ENCODE measurements at places on chromosomes 11 and 22.
A peak's percentile ranks its signal among the peaks of the same experiment; 100 is the strongest.

GRCh38 chr11:15113381-15113780 is 1.3 kb upstream of the INSC start:
- DNase-seq = no peak

- DNase-seq = no peak
Measured at GRCh38 chr11:45180179-45180847, 33.9 kb downstream of the PRDM11 start.

GRCh38 chr11:5507177-5507932 is 2.4 kb downstream of the UBQLN3 start:
- DNase-seq = no peak

DNA sequence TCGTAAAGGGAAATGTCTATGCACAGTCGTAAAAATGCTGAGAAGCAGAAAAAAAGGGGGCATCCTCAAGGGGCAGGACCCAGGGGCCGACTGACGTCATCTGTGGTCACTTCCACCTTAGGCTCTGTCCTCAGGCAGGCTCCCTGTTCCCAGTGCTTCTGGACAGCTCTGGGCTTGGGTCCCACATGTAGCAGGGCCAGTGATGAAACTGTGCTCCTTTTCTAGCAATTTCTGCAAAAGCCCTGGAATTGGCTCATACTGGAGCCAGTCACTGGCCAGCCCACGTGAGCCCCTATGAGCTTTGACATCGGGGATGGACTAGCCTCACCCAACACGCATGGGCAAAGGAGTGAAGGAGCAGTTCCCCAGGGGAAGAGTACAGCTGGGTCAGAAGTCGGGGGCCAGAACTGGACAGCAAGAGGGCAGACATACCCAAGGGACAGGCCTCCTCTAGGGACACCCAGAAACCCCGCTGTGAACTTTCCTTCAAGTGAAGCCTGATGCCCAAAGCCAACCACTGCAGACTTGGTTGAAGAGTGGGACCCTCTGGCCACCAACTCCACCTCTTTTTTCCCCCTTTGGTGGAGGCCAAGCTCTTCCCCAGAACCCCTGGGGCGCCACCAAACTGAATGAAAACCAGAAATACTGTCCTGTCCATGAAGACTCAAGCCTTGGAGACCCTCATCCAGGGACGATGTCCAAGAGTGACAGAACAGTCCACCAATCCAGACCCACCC is 1349.0 kb downstream of the BRD1 start:
- no peak for DNase-seq

GRCh38 chr11:60947700-60948099 is 4.3 kb downstream of the SLC15A3 start:
- no peak for DNase-seq

GRCh38 chr11:30015725-30016412 is 961 bp downstream of the KCNA4 start:
- no peak for DNase-seq

- DNase-seq = no peak
Measured at GRCh38 chr22:33720166-33720878, 200.0 kb downstream of the LARGE1 start.

- DNase-seq = no peak
Measured at GRCh38 chr11:62542111-62542745, 4.4 kb downstream of the AHNAK start.

- no peak for DNase-seq
Measured at GRCh38 chr22:43126501-43127165, 16.1 kb downstream of the BIK start.

DNA sequence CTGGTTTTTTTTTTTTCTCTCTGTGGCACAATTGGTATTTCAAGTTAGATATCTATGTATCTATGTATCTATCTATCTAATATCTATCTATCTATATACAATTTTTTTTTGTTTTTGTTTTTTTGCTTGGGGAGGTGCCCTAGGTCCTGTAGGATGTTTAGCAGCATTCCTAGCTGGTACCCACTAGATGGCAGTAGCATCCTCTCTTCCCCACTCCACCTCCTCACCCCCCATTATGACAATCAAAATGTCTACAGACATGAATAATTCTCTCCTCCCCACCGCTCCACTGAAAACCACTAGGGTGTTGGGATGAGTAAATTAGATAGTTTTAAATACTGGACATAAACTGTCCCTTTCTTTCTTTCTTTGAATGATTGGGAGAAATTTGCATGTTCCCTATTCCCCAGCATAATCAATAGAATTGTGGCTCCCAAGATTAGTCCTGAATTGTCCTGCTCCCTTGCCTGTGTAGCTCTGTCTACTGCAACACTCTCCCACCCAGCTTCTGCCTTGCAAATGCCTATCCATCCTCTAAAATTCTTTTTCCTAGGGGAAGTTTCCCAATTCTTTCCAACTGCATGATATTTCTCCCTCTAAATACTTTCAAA is 1152.4 kb downstream of the LRRC4C start:
- DNase-seq = no peak

DNA sequence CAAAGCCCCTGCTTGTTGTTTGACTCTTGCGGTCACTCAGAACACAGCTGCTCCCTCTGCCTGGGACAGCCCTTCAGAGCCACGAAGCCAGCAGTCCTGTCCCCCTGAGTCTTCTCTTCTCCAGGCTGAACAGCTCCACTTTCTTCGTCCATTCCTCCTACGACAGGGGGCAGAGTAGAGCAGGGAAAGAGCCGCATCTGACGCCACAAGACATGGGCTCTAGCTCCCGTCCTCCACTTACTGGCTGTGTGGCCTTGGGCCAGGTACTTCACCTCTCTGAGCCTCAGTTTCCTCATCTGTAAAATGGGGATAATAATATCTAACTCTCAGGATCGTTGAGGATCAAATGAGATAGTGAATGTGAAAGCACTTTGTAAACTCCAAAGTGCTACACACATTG is 29.9 kb downstream of the CHRDL2 start:
- no peak for DNase-seq

DNA sequence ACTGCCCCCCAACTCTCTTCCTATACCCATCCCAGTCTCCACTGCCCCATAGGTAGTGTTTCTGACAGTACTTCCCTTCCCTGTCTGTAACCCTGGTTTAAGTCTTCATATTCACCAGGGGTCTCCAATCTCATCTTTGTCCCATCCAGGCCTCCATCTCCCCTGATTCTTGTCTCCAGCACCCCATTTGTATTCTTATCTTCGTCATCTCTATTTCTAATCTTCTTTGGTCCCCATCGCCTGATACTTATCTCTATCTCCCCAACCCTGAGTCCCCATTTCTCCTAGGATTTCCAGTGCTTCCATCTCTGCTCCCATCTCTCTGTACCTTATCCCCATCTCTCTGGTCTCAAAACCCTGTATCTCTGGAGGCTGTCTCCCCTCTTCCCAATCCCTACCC is 1.8 kb downstream of the PHOX2A start:
- no peak for DNase-seq

- no peak for DNase-seq
Measured at GRCh38 chr22:41834005-41834944, 1.4 kb downstream of the SREBF2 start.

GRCh38 chr11:33333816-33334215 is 76.6 kb downstream of the HIPK3 start:
- no peak for DNase-seq

- DNase-seq = no peak
Measured at GRCh38 chr22:17788528-17789378, 14.5 kb upstream of the BID start.

- DNase-seq = no peak
Measured at GRCh38 chr22:42452456-42452855, 20.3 kb upstream of the NFAM1 start.

GRCh38 chr22:23889620-23890019 is 4.6 kb upstream of the MIF start:
- no peak for DNase-seq

GRCh38 chr22:43889860-43890253 is 2.0 kb downstream of the PNPLA5 start:
- no peak for DNase-seq

DNA sequence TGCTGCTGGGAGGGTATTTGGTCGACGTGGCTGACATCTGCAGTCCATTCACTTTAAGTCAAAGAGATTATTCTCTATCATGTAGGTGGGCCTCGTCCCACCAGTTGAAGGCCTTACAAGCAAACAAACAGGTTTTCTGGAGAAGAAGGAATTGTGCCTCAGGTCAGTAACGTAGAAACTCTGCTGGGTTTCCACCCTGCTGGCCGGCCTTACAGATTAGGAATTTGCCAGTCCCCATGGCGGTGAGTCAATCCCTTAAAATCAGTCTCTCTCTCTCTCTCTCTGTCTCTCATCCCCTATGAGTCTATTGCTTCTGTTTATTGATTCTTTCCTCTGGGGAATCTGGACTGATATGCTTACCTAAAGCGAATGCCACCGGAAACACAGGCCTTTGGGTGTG is 75.4 kb upstream of the FGF3 start:
- no peak for DNase-seq

GRCh38 chr11:11842421-11843008 is 743 bp downstream of the USP47 start:
- DNase-seq = peak; percentile 63

DNA sequence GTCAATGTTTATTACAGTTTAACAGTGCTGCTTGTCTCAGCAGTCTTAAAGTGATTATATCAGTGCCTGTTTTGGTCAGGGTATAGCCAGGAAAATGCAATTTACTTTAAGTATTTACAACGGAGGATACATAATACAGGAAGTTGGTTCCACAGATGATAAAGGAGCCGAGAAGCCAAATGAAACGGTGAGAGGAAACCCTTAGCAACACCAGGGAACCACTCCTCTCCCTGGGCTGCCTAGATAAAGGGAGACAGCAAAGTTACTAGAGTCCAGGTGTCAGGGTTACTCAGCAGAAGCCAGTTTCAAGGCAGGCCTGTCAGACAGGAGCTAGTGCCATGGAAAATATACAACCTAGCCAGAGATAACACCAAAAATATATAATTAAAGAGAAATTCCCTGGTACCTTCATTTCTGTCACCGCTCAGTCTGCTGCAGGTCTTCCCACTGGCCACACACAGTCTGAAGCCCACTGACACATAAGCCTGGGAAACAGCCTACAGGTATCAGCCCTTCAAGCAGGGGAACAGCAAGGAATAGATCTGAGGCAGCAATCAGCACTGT is 55.5 kb downstream of the FAM76B start:
- DNase-seq = no peak

GRCh38 chr11:63783925-63784592 is 15.5 kb upstream of the ZFTA start:
- DNase-seq = no peak

DNA sequence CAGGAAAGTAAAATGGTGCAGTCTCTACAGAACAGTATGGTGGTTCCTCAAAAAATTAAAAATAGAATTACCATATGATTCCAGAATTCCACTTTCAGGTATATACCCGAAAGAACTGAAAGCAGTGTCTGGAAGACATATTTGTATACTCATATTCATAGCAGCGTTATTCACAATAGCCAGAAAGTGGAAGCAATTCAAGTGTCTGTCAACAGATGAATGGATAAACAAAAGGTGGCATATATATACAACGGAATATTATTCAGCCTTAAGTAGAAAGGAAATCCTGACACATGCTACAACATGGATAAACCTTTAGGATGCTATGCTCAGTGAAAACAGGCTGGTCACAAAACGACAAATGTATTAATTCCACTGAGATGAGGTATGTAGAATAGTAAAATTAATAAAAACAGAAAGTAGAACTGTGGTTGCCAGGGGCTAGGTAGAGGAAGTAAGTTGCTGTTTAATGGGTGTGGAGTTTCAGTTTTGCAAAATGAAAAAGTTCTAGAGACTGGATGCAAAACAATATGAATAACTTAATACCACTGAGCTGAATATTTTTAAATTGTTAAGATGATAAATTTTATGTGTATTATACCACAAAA is 14.5 kb downstream of the SAA1 start:
- DNase-seq = no peak

- no peak for DNase-seq
Measured at GRCh38 chr22:41613456-41613855, 7.4 kb downstream of the DESI1 start.

DNA sequence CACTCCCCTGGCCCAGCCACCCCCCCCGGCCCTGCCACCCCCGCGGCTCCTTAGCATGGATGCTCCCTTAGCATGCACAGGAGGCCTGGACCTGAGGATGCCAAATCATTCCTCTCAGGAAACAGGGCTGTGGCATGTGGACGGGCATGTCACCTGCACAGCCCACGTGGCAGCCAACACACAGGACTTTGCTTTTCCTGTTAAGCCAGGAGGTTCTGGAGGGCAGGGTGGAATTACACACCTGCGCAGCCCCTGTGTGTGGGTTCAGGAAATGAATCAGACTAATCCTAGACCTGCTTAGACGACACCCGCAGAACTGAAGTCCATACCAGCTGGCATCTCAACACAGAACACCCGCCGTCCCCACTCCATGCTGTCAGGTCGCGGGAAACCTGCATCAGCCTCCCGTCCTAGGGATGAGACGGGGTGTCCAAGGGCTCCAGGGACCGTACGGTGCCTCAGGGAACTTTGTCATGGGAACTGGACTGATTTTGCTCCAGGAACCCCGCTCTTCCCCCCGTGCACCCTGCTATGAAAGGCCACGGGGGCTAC is 10.2 kb downstream of the CERK start:
- no peak for DNase-seq

GRCh38 chr11:114262681-114263512 is 33.3 kb upstream of the NNMT start:
- DNase-seq = peak; percentile 54

DNA sequence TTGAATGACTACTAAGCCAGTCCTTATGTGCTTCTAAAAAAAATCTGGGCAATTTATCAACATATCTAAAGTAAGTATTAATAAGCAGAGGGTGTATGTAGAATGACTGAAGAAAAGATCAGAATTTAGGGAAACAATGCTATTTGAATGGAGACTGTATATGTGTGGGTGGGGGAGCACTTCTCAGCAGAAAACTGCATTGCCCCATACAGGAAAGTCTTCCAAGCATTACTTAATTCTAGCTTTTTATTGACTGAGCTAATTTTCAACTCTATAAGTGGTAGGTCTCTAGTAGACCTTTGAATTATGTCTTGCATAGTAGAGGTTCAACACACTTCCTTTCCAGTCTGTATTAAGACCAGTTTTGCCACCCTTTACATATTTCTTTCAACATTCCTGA is 41.7 kb downstream of the CASP12 start:
- DNase-seq = no peak

GRCh38 chr22:43226377-43227238 is 39.7 kb upstream of the TTLL12 start:
- no peak for DNase-seq

GRCh38 chr11:72468289-72468688 is 34.0 kb upstream of the CLPB start:
- DNase-seq = no peak

GRCh38 chr11:104781719-104782376 is 116.4 kb downstream of the CASP12 start:
- DNase-seq = no peak

GRCh38 chr11:126542334-126543015 is 187.0 kb downstream of the ST3GAL4 start:
- no peak for DNase-seq

DNA sequence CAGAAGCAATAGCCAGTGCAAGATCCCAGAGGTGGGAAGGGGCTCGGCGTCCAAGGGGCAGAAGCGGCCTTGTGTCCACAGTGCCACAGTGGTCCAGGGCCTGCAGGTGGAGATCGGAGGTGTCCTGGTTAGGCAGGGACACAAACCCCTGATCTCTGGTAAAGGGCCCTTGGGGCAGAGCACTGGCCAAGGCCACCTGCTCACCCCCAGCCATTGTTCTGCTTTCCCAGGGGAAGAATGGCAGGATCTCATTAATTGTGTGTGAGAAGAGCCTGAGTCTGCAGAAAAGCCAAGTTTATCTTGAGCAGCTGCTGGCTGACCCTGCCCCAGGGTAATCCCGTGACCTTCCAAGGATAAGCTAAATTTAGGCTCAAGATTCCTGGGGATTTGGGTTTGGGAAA is 3.1 kb upstream of the CLDN5 start:
- no peak for DNase-seq

Measured in GF-D8 (cell line).